Stimulated activated CD4-positive, alpha-beta T cell treated with anti-CD3 and anti-CD28 coated beads, TNF-alpha, amount 100 ng/mL, for 4 hours (primary cell): ENCODE measurements at places on chromosomes 3 and 15.
A peak's percentile ranks its signal among the peaks of the same experiment; 100 is the strongest.

DNA sequence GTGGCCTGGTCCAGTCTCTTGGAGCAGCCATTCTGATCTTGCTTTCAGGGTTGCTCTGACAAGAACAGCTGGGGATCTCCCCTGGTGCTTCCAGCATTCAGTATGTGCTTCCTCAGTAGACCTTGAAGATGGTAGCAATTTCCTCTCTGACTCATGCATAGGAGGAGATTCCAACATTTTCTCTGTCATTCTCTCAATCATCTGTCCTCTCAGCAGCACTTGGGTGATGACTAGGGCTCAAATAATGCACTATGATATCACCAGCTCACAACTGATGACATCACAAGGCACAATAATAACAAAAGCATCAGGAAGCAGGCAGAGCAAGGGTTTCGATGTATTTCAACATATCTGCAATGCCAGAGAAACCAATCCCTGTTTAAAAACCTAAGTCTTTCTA, 52.7 kb downstream of the NFKBIZ start:
- DNase-seq, result no peak

DNA sequence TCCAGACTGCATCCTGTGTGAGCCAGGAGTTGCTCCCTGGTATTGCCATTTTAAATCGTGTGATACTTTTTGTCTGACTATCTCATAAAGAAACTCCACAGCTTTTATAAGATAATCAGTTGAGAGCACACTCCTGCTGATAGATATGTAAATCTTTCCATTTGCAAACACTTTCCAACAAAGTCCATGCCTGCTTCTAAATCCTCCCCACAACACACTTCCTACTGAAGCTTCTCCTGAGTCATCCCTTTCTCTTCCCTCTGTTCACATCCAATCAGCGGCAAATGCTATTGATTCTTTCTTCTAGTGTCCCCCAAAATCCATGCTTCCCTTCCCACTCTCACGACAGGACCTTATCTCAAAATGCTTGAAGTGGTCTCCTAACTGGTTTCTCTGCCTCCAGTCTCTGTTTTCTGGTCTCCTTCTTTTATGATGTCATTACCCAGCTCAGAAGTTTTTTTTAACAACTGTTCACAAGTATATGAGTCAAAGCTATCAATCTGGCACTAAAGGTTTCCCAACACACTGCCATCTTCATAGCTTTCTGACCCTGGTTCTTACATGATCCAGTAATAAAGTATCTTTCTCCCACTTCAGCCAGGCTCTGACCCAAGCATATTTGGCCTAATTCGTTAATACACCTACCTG, 4.5 kb upstream of the WWTR1 start:
- no peak for DNase-seq

DNA sequence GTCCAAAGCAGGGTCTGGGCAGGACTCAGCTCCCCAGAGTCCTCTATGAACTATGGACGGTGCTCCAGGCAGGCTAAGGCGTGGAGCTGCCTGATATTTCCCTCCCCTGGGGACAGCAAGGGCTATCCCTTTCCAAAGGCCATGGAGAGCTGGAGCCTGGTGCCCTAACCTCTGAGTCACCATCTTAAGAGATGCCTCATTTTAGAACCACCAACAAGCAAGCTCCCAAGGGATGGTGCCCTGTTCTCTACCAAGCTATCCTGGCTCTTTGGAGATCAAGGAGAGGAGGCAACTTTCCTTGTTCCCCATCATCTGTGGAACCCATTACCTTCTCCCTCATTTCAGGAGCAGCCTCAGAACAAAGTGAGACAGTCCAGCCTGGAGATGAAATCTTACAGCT, 15.7 kb downstream of the STARD5 start:
- no peak for DNase-seq

GRCh38 chr15:79990997-79991334, 20.0 kb upstream of the BCL2A1 start:
- DNase-seq, result no peak

DNA sequence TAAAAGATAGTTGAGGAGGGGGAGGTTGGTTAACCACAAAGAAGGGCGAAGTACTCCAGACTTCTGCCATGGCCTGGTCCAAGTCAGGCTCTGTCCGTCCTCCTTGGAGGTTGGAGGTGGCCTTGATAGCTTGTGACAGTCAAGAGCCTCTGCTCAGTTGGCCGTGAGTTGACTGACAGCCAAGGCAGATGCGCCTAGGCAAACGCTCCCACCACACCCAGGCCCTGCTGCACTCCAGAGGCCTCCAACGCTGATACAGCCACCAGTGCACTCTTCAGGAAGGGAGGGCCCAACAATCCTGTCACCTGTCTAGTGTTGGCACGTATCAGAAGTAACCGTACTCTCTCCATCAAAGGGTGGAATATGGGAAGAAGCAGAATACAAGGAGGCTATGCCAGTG, 9.3 kb downstream of the RBPMS2 start:
- DNase-seq, result no peak

GRCh38 chr15:52008698-52009434, 10.2 kb upstream of the MAPK6 start:
- DNase-seq, result no peak

DNA sequence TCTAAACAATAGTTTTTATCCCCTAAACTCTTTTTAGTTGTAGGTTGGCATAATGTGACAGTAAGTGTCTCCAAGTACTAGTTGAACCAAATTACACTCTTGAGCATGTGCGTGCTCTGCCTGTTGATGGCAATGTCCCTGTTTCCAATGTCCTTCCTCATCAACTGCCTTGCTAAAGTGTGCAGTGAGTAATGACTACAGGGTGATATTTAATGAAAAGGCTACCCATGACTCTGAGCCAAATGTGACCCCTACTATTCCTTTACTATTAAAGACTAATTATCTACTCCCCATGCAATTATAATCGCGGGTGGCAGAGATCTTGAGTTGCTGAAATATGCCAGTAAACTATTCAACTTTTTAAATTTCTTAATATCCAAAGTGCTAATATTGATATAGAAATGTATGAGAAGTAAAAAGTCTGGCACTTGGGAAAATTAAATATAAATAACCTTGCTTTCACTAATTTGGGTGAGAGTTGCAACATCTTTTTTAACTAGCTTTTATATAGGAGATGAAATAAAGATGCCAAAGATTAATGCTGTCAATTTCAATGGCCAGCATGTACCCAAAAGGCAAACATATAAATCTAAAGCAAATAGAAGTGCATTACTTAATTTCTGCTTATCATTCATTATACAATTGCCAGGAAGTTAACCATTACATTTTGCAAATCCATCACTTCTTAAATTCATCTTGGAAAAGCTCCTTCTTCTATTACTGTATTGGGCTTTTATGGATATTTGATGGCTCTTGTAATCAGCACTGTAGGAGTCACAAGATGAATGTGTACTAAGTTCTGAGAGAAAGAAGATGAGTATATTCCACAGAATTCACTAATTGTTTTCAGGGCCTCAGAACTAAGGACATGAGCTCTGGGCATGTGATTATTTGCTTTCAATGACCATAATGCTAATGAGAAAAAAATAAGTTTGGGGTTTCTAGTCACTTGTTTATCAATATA, 518.2 kb upstream of the NAALADL2 start:
- no peak for DNase-seq

- DNase-seq, result no peak
These were observed 18.3 kb downstream of the SLC12A8 start for GRCh38 chr3:125194061-125194848.

DNA sequence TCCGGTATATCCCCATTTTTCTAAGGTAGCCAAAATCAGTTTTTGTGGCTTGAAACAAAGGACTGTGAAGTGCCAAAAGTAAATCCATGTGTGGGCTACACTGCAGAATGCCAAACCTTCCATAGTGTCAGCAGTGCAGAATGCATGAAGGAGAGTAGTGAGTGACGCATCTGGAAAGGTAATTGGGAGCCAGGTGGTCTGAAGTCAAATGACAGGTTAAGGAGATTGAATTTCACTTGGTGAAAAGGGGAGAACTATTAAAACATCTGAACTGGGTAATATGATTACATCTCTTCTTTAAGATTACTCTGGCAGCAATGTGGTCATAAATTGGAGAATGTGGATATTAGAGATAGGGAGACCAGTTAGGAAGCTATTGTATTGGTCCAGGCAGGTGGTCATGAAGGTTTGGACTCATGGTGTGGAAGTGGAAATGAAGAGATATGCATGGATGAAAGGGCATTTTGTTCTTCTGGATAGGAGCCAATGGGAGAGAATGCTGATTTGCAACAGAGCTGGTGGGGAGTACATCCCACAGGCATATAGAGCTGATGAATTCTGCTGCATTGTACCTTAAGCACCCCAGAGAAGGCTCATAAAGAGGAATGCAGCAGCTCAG, 118.2 kb downstream of the ECT2 start:
- no peak for DNase-seq

DNA sequence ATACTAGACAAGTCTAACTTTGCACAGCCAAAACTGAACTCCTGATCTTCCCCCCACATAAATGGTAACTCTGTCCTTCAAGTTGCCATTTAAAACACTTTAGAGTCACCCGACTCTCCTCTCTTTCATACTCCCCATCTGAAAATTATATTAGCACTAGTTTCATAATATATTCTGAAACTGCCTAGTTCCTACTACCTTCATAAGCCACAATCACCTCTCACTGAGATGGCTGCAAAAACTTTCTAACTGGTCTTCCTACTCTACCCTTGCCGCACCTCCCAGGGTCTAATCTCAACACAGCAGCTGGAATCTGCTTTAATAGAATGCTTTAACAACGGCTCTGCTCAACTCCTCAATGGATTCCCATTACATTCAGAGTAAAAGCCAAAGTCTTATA, 55.0 kb downstream of the GLB1 start:
- DNase-seq, result no peak

GRCh38 chr3:157128771-157129681, 30.9 kb downstream of the CCNL1 start:
- DNase-seq, result no peak

- no peak for DNase-seq
These were observed 10.5 kb upstream of the GADL1 start for GRCh38 chr3:30904996-30905395.

- DNase-seq, result no peak
These were observed 406.4 kb upstream of the NPAP1 start for GRCh38 chr15:24269166-24269571.

DNA sequence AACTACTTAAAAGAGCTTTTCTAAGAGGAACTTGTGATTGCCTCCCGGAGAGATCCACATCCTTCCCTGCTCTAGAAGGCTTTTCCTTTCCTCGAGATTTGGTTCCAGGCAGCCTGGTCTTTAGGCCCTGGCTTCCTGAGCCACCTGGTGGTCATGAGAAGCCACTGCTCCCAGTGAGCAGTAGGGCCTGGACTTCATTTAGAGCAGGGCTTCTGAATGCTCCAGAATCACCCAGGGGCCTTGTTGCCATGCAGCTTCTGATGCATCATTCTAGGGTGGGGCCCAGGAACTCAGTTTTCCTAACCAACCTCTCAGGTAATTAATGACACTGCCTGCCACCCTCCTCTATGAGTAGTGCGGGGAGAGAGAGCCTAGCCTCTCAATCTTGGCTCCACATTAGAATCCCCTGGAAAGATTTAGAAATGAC, 29.6 kb downstream of the PSMD6 start:
- peak; percentile 10 for DNase-seq

GRCh38 chr3:49659756-49660155, 14.4 kb upstream of the APEH start:
- DNase-seq, result no peak

DNA sequence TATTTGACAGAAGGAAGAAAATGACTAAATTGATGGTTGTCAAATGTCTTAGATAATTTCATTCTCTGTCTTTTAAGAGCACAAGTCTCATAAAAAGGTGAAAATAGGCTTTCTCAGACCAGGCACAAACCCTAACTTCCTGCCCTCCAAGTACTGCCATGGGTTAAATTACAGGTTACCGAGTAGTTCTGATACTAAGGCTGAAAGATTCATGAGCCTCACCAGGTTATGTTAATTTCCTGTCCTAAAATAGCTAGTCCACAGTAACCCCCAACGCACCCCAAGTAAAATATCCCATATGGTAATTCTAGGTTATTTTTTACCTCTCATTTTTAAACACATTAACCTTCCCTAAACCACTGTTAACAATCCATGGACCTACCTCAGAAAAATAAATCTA, 42.0 kb downstream of the GSK3B start:
- DNase-seq, result no peak

DNA sequence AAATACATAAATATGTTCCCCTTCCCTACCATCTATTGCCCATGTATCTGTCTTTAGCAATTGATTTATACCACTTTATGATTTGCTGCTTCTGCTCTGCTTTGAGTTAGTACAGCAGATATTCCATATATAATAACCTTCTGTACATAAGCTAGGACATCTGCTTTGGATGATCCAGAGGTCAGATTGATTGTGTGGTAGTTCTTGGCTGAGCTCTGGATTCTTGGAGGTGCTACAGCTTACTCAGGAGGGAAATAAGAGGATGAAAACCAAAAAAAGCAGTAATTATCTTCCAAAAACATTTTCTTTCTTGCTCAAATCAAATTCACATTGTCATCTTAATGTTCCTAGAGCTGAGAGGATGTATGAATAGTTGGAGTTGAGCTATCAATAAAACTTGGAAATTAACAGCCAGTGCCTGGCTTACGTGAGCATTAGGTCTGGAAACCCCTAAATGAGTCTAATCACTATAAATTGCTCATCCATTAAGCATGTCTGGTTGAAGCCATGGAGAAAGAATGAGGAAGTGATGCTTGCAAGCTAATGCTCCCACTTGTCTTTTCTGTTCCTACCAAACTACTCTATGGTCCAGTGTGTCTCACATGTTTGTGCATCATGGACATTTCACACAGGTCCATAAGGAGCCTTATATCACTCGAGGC, 36.3 kb upstream of the TMEM42 start:
- DNase-seq, result no peak

- DNase-seq, result no peak
These were observed 13.8 kb upstream of the KCNMB2 start for GRCh38 chr3:178522200-178523052.

- no peak for DNase-seq
These were observed 4.1 kb upstream of the COX17 start for GRCh38 chr3:119681279-119681678.

DNA sequence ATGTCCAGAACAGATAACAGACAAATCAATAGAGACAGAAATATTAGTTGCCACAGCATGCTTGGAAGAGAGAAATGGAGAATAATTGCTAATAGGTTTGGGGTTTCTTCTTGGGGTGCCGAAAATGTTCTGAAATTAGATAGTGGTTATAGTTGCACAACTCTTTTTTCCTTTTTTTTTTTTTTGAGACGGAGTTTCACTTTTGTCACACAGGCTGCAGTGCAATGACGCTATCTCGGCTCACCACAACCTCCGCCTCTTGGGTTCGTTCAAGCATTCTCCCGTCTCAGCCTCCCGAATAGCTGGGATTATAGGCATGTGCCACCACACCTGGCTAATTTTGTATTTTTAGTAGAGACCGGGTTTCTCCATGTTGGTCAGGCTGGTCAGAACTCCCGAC, 163.3 kb downstream of the PLCH1 start:
- DNase-seq, result no peak

GRCh38 chr3:188106006-188106405, 48.0 kb upstream of the LPP start:
- DNase-seq, result no peak

DNA sequence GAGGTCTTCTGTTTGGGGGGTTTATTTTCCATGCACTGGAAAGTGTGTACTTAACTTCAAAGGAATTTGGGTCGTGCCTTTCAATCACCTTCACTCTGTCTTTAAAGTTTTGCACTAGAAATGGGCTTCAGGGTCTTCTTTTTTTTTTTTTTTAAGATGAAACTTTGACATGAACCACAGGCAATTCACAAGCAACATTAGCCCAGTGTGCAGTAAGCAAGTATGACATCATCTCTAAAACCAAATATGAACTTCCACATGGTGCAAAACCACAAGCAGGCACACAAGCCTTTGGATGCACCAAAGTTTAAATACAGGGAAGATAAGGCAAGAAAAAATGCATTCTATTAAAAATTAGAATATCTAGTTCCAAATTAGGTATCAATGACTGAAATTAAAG, 381.9 kb downstream of the ERC2 start:
- no peak for DNase-seq

GRCh38 chr3:114327665-114328064, 33.8 kb downstream of the TIGIT start:
- no peak for DNase-seq
